ENCODE measurements at places on chromosomes 7 and 10.
A peak's percentile ranks its signal among the peaks of the same experiment; 100 is the strongest.

DNA sequence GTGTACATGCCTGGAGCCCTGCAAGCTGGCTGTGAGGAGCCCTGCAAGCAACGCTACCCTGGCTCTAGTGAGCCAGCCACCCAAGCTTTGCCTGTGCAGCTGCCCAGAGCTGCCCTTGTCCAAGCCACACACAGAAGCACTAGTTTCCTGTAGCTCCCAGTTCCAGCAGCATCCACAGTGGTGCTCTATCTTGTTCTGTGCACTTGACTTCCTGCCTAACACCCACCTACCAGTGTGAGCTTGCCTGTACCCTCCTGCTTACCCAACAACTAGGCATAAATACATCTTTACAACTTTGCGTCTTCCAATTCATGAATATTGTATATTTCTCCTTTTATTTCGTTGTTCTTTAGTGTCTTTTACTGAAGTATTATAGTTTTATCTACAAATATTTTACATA, 32.2 kb upstream of the ZNF518A start:
- no peak for DNase-seq

- DNase-seq: no peak
Observed at GRCh38 chr10:110214371-110214826, 7.0 kb downstream of the MXI1 start.

DNA sequence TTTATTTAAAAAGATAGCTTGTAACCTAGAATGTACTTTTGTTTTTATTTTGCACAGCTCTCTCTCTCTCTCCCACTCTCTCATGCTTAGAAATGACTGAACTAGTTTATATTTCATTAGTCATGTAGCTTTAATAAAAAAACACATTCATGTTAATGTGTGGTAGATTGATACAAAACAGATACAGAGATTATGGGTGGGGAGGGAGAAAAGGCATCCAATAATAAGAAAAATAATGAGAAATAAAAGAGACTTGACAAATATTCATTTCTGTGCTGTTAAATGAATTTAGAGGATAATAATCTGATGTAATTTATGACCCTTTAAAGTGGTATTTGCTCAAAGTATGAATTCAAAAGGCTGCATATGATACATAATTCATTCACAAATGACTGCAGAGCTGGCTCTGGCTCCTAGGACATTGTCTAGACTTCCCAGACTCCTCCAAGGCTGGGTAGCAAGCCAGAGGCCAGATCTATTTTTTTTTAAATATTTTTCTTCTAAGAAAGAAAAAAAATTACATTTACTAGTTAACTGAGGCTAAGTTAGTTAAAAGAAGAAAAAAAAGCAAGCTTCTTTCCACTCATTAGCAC, 105.7 kb upstream of the DNAJB12 start:
- no peak for DNase-seq

DNA sequence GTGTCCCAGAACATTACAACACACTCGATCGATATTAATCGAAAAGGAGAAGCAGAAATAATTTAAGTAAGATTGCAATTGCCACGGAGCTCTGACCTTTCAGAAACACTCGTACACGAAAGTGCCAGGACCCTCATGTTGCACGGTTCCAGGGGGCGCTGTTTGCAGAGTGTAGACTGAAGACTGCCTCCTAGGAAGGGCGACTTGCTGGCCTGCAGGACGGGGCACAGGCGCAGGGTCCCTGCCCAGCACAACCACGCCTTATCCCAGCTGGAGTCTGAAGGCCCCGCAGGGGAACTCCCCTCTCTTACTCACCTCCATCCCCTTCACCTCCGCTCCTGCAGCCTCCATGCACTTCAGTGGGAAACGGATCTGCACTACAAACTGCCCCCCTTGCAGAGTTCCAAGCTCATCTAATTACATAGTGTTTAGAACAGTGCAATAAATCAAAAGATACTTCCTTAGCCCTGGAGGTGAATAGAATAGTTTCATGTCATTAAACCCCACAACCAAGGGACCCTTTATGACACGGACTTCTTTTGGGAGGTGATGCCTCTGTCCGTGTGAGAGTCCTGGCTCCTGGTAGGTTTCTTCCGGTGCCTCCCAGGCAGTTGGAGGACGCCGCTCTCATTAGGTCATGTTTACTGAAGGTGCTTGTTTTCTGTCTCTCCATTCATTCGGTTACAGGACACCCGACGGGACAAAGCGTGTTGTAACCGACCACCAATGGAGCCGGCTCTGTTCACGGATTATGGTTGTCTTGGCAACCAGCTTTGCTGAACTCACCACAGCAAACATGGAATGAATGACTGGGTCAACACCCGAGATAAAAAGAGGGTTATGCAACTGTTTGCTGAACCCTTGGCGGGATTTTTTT, 262.2 kb downstream of the BAMBI start:
- no peak for DNase-seq

DNA sequence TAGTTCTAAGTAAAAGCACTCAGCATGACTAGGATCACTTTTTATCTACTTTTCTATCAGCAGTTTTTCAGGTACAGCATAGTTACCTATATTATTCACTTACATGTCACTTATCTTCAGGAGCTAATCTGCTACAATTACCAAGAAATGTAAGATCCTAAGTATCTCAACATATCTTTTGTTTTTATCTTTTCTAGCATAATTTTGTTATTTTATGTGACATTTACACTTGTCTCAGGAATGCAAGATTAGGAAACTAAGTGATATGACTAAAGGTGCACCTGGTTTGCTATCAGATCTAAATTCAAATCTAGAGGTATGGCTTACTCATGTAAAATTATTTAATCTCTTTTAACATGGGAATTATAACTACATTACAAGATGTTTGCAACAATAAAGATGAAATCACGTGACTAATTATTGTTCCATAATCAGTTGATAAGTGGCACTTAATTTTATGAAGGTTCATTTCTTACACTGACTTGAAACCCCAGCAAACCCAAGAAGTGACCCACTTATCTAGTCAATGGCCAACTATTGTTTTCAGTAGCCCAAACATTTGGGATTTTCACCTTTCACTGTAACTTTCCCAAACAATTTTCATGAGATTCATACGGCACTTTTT, 390.3 kb upstream of the PCDH15 start:
- no peak for DNase-seq

GRCh38 chr10:114498413-114499111, 94.3 kb upstream of the AFAP1L2 start:
- DNase-seq: no peak

DNA sequence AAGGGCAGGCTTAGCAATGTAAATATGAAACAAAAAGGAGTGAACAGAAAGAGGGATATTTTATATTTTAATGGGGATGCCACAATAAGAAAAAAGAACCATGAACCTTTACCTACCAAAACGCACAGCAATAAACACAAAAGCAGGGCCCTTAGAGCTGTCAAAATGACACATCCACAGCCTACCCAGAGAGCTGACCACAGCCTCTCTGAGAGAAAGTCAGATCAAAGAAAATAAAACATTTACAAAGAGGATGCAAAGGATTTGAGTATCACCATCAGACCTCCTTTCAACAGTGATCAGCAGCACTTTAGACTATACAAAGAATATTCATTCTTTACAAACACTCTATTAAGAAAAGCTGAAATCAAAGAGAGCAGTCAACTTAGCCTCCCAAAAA, 52.9 kb downstream of the ERCC6 start:
- DNase-seq: no peak

DNA sequence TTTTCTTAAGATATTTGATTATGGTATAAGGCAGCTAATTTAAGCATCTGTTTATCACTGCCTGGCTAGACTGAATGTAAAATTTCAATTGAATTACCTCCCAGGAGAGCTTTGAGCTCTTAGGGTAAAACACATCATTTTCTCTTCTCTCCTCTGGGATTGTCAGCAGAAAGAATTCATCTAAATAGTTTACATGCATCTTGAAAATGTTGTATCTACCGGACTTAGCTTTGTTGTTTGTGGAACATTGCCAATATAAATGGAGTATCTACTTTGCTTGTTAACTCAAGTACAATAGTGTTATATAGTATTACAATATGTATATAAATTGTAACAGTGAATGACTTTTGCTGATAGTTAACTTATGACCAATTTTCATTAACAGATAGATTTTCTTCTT, 73.3 kb downstream of the TAF3 start:
- DNase-seq: no peak

DNA sequence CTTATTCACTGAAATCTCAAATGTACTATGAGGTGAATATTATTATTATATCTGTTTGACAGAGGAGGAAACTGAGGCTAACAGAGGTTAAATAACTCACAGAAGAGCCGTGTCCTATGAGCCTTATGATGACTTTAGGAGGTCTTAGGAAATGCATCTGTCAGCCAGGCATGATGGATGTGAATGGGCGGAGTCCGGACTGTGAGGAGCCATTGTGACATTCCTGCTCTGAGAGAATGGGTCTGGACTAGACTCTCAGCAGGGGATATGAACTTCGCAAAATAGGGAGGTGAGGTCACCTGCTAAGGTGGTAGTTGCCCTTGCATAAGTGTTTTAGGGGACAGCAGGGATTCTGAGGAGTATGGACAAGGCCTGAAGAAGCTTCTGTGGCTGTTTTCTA, 153.6 kb downstream of the TMEM178B start:
- no peak for DNase-seq

DNA sequence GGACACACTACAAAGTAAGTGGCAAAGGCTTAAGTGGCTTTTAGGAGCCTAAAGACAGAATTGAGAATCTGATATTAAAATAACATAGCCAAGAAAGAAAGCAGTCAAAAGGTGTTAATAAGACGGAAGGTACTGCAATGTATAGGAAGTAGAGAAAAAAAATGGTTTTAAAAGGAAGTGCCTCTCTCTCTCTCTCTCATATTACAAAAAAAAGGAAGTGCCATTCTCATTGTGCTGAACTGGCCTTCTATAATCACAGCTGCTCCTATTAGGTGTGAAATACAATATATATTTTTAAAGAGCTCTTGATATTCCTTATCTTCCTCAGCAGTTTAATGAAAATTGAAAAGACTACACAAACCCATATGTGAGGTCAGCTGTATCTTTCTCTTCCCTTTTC, 199.4 kb upstream of the NPVF start:
- no peak for DNase-seq

DNA sequence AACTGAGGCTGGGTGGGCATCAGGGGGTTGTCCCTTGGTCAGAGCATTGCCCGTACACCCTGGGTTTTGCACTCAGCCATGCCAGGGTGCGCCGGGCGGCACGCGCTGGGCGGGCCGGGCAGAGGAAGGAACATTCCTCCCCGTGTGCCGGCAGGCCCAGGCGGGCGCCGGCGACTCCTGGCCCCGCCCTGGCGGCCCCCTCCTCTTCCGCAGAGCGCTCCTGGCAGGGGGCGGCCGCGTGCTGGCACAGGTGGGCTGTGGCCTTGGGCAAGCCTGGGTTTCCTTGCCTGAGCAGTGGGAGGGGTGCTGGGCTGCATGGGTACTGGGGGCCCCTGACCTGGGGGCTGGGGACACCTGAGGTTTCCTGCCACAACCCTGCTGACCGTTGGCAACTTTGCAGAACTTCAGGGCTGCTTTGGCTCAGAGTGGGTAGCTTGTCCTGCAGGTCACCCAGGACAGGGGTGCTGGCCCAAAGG, 3.9 kb downstream of the LFNG start:
- no peak for DNase-seq

- no peak for DNase-seq
Observed at GRCh38 chr10:127798111-127798510, 61.1 kb downstream of the FOXI2 start.

DNA sequence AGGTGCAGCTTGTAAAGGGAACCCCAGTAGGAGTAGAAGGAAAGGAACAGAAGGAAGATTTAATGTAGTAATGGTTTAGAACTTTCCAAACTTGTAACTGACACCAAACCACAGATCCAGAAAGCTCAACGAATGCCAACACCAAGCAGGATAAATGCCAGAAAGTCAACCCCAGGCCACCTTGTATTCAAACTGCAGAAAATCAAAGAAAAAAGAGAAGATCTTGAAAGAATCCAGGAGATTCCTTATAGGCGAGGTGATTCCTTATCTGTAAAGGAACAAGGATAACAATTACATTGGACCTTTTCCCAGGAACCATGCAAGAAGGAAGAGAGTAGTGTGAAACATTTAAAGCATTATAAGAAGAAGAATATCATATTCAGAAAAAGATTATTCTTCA, 93.6 kb downstream of the NKX6-2 start:
- no peak for DNase-seq

GRCh38 chr10:7407368-7408290, 3.2 kb downstream of the SFMBT2 start:
- DNase-seq: no peak

GRCh38 chr7:50068850-50069551, 24.0 kb downstream of the ZPBP start:
- peak; percentile 9 for DNase-seq

GRCh38 chr10:132293201-132293812, 14.4 kb downstream of the STK32C start:
- no peak for DNase-seq

DNA sequence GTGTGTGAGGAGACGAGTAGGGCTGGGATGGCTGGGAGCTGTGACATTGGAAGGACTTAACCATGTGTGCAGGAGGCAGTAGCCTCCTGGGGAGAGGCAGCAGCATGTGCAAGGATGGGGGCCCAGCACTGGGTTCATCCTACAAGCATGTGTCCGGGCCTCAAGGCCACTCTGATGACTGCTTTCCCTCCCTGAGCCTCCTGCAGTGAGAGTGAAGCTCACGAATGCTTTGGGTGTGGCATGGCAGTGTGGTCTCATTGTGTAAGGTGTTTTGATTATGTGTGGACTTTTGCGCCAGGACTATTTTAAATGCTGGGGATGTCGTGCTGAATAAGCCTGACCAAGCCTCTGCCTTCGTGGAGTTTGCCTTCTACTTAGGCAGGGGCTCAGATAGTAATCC, 122.0 kb upstream of the INSYN2A start:
- DNase-seq: no peak

DNA sequence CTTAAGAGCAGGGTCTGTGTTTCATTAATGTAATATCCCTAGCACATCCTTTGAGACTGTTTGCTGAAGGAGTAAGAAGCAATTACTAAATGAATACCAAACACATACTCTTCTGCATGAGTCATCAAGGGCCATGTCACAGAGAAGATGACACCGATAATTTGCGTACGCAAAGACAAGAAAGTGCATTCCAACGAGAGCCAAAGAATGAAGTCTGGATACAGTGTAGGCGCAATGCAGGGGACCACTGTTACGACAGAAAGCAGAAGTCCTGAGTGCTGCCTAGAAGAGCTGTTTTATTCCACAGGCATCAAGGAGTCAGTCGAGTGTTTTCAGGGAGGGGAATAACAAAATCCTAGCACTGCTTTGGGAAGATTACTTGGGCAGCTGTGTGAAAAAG, 62.7 kb downstream of the VPS41 start:
- no peak for DNase-seq

DNA sequence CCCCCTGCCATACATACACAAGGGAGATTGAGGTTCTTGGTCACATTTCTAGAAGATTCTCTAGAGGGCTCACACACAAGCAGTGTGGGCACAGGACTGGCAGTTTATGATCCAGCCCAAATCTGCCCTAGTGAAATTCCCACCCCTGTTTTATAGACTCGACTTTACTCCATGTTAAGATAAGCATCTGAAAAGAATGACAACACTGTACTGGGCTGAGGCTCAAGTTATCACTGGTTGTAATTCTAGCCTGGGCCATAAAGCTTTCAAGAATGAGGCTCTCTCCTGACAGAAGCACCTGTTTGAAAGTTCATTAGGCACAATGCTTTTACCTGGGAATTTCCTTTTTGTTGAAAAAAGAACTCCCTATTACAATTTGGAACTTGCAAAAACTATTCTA, 195.6 kb upstream of the GLI3 start:
- DNase-seq: no peak

Data from NCI-H446 treated with DMSO at 0.1 percent for 48 hours (cell line).